ENCODE measurements at places on chromosomes 16 and 17.
A peak's percentile ranks its signal among the peaks of the same experiment; 100 is the strongest.

DNA sequence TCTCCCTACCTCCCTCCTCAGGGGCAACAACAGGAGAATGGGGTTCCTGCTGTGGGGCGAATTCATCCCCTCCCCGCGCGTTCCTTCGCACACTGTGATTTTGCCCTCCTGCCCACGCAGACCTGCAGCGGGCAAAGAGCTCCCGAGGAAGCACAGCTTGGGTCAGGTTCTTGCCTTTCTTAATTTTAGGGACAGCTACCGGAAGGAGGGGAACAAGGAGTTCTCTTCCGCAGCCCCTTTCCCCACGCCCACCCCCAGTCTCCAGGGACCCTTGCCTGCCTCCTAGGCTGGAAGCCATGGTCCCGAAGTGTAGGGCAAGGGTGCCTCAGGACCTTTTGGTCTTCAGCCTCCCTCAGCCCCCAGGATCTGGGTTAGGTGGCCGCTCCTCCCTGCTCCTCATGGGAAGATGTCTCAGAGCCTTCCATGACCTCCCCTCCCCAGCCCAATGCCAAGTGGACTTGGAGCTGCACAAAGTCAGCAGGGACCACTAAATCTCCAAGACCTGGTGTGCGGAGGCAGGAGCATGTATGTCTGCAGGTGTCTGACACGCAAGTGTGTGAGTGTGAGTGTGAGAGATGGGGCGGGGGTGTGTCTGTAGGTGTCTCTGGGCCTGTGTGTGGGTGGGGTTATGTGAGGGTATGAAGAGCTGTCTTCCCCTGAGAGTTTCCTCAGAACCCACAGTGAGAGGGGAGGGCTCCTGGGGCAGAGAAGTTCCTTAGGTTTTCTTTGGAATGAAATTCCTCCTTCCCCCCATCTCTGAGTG is 5.9 kb upstream of the LASP1NB start:
- DNase-seq = no peak

DNA sequence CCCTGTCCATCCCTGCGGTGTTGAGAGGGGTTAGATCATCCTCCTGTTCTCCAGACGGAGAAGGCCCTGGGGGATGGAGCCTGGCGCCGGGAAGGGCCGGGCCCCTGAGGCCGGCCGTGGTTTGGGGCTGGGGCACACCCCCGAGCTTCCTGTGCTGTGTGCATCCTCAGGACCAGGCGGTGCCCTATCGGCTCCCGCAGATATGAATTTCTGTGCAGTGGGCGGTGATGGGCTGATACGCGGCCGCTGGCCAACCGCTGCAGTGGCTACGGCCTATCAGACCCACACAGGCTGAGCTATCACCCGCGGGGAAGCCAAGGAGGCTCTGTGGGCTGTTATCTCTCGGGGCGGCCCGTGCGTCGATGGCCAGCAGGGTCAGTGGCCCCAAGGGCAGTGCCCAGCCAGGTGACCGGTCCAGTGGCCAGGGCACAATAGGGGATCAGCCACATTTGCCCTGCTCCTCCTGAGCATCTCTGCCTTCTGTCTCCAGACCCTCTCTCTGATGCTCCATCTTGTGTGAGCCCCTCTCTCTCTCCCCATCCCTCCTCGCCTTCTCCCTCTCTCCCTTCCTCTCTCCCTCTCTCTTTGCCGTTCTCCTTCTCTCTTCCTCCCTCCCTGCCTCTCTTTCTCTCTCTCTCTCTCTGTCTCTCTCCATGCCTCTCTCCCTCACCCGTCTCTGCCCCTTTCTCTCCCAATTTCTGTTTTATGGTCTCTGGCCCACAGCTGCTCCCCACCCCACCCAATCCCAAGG is 38.7 kb downstream of the ZFPM1 start:
- no peak for DNase-seq

DNA sequence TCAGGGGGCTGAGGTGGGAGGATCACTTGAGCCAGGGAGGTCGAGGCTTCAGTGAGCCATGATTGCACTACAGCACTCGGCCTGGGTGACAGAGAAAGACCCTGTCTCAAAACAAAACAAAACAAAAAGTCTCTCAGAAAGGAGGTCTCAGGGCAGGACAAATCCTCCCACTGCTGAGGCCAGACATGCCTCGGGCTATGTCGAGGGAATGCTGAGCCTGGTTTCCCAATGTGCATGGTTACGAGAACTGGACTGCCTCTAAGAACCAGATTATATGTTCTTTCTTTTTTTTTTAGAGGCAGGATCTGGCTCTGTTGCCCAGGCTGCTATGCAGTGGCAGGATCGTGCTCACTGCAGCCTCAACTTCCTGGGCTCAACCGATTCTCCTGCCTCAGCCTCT is 27.6 kb downstream of the TRAP1 start:
- no peak for DNase-seq

DNA sequence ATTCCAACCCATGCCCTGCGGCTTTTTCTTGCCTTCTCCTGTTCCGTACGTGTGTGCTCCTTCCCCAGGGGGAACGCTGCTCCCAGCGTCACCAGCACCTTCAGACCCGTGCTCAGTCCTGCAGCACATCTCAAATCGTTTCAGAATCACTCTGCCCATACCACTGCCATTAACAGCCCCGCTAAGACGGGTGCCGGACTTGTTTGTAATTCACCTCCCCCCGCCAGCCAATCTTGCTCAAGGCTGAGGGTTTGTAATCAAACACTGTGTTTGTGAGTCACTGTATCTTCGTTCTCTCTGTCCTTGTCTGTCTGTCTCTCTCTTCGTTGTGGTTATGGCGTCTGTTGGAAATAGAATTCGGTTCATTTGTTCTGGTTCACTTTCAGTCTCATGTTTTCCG is 17.3 kb downstream of the CARD14 start:
- DNase-seq = no peak

DNA sequence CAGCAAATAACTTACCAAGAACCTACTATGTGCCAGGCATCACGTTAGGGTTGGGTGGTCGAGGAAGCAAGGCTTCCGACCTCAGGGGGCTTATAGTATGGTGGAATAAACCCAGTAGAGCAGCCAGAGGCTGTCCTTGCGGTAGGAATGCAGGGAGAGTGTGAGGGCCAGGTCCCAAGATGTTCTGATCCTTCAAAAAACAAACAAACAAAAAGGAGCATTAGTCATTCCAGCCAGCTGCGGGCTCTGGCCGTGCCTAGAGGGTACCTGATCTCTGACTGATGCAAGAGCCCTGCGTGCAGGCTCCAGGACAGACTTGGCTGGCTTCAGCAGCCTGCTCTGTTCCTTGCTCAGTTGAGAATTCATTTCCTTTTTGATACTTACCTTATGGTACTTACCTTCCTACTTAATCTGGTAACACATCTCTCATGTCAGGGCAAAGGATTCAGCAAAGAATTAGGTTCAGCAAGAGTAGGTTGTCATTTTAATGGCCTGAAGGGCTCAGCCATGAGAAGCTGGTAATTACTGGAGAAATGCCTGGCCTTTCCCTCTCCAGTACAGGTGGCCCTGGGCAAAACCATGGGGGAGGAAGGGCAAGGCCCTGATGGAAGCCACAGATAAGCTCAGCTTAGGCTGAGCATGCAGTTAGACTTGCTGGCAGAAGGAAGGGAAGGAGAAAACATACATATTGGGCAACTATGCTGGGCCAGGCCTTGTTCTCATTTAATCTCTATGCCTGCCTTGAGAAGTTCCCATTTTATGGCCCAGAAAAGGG is 18.4 kb downstream of the CYB5D2 start:
- DNase-seq = no peak

- DNase-seq = no peak
Measured at GRCh38 chr17:74957935-74958740, 14.4 kb downstream of the HID1 start.

DNA sequence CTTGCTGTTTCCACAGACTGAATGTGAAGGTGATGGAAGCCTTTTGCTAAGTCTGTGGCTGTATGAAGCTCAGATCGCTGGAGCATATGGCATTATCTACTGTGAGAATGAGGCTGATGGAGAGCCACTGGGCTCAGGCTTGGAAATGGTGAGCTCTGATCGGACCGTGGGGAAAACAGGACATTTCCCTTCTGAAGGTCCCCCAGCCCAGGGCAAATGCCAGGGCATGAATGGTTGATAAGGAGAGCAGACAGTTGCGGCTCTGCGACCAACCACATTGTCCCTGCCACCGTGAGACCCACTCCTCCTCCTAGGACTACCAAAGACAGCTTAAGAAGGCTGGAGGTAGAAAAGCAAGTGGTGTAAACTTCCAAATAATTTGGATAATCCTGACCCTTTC is 4.7 kb upstream of the CUEDC1 start:
- no peak for DNase-seq

- peak; percentile 4 for DNase-seq
Measured at GRCh38 chr16:49441366-49441780, 67.8 kb downstream of the C16orf78 start.

DNA sequence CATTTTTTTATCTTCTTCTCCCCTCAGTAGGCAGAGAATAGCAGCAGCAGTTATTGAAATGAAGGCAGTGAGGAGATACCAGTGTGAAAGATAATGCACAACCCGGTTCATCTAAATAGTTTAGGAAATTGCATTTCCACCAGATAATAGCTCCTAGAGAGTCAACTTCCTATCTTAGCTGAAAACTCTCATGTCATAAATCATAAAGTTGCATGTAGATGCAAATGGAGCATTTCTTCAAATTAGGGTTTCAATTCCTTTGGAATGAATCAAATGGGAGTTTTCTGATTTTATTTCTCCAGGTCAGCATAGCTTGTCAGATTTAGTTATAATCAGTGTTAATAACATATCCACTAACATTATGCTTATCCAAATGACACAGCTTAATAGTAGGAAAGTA is 335.3 kb downstream of the CNTNAP4 start:
- DNase-seq = no peak

DNA sequence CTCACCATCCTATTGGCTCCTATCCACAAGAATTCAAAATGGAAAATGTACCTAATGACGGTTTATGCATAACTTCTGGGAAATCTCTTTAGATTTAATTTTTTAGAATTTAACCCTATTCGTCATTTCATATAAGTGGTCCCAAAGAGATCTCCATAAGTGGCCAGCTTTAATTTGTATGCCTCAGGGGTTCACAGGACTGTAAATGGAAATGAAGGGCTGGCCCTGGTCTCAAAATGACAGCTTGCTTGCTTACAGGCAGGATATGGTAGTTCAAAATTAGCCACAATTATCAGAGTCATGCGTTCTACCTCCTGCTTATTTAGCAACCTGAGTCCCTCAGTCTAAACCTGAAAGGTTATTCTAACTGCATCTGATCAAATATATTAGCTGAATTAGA is 6.6 kb upstream of the NACA2 start:
- DNase-seq = no peak
